ENCODE measurements at places on chromosomes 6 and 20.
A peak's percentile ranks its signal among the peaks of the same experiment; 100 is the strongest.

DNA sequence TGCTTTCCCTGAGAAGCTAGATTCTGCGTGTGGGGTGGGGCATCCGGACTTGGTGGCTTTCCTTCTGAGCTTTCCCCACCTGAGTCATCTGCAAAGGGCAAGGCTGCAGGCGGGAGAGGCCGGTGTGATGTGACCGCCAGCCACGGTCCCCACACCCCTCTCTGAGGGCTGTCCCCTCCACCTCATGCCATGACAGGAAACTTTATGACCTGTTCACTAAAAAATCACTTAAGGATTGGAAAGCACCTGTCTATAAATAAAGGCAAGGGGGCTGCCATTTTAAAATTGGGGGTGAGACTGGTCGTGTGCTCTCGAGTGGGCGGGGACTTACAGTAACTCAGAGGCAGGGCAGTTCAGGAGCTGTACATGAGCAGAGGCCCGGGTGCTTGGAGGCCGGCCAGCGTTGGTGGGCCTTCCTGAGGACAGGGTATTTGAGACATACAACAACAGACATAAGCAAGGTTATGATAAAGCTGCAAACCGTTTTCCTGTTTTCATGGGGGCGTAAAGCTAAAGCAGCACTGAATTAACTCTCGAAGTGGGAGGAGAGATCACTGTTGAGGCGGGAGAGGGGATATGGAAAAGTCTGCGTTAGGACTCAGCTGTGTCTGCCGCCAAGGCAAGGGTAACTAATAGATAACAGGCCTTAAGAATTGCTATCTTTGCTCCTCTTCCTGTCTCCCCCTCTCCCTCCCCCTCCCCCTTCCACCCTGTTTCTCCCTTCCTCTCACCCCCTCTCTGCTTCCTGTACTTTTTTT lies 16.1 kb upstream of the SERPINB1 start:
- DNase-seq: peak; percentile 88

DNA sequence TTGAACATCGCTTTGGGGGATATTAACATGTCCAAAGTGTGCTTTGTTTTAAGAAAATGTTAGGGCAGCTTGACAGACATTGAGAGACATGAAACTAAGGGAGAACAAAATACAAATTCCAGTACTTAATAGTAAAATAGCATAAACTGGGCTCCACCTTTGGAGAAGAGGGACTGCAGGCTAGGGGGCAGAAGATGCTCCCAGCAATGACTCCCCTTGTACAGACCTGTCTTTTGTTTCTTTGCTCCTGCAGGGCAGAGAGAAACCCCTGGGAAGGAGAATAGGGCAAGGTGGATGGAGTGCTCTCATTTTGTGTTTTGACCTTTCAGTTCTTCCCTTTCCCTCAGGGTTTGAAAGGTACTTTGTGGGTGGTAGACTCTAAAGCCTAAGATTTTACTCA lies 115.6 kb upstream of the PLCB4 start:
- DNase-seq: no peak

- no peak for DNase-seq
Observed at GRCh38 chr6:38262026-38262425, 377.7 kb downstream of the BTBD9 start.

DNA sequence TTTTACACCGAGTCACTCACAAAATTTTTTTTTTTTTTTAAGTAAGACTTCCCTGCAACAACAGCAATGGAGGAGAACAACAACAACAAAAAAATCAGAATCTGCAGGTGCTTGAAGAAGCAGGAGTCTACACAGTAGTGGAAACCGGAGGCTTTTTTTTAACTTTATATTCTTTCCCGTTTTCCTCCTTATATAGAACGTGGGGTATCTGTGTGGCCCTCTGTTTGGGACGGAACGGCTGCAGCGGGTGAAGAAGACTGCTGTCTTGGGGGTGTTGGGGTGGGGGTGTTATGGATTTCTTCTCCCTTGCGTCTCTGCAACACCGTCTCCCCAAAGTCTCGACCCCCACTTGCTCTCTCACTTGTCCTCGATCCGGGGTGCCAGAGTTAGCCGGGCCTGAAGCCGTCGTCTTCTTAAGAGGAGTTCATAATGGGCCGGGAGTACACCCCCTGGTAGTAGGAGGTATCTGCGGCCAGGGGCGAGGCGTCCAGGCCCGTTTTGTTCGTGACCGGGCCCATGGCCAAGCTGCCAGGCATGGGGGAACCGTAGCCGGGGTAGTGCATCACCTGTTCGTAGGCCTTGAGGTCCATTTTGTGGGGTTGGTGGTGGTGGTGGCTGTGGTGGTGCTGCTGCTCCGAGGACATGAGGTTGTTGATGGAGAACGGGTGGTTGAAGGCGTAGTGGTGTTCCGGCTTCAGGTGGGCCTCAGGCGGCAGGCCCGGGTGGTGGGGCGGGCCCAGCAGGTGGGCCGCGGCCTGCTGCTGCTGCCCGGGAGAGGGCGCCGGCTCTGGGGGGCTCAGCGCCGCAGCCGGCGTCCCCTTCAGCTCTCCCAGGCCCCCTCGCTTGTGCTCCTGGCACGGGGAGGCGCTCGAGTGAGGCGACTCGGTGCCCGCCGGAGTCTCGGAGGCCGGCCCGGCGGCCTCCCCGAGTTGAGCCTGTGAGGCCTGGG lies 2.7 kb downstream of the FOXA2 start:
- DNase-seq: no peak
